ENCODE measurements at places on chromosomes 12 and 14. TPM values are rescaled to one million over a fixed set of nuclear protein-coding genes. Genes with fewer than 3 reads are reported as not detected.

DNA sequence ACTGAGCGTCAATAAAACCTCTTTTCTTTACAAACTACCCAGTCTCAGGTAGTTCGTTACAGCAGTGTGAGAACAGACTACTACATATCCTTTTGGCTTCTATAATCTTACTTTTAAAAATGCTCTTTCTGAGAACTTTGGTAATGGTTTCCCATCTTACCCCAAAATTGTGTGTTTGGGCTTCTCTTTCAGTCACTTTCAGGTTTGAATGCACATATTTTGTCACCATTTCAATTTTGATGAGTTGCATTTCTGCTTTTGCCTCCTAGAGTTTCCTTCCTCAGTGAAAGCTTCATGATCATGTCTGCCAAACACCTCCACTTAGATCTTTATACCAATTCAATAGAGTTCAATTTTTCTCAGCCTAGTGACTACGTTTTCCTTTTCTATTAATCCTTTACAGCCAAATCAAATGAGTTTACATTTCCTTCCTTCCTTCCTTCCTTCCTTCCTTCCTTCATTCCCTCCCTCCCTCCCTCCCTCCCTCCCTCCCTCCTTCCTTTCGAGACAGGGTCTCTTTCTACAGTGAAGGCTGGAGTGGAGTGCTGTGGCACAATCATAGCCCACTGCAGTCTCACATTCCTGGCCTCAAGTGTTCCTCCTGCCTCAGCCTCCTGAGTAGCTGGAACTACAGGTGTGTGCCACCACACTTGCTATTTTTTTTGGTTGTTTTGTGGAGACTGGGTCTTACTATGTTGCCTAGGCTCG, 124.9 kb downstream of the BCAT1 start:
- no peak for DNase-seq

GRCh38 chr12:78683031-78683430, 181.5 kb upstream of the SYT1 start:
- no peak for DNase-seq

GRCh38 chr12:127060310-127060847, 1206.6 kb upstream of the TMEM132C start:
- DNase-seq = no peak

DNA sequence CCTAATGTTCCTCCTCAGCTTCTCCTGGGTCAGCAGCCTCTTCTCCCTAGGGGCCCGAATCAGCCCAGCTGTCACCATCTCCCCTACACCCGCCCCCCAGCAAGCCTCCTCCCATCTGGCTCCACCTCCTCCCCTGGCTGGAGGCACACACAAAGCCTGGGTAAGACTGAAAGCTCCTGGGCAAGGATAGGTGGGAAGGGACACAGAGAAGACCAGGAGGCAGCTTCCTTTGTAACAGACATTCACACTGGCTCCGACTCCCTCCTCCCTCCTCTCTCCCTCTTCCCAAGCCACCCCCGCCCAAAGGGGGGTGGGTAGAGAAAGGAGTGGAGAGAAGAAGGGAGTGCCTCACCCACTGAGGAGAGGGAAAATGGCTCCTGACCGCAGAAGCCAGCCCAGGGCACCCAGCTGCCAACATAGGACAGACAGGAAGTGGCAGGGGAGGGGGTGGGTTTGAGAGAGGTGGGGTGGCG, 4.0 kb downstream of the CHD4 start:
- no peak for DNase-seq

DNA sequence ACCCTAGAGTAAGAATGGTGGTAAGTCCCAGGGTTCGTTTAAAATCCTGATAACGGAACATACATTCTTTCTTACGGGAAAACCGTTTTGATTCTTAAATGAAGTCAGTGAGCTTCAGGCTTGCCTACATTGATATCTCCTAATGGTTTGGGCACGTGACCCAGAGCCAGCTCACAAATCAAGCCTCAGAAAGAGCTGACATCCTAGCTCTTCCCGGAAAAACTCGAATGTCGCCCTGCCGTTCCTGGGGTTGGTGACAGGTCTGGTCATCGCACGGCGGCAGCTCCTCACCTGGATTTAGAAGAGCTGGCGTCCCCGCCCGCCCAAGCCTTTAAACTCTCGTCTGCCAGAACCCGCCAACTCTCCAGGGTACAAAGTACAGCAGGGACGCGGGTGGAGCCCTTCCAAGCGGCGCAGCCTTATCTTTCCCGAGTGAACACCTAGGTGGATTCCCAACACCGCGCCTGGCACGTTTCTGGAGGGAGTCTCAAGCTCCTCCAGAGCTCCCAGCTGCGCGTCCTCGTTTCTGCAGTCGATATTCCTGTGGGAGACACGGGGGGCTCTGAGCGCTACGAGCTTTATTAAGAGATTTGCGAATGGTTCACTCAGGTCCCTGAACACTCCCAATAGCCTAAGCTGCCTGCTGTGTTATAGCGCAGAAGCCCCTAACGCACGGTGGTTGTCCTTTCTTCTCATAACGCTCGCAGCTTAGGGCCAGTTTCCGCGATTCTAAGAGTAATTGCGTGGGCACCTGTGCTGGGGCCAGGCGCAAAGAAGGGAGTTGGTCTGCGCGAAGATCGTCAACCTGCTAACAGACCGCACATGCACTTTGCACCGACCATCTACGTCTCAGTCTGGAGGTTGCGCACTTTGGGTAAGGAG, at the start of gene SSTR1:
Gene SSTR1 (plus strand): TSS at position 169 of the 882 bp plus-strand sequence. CDS start 1,486 bp downstream, outside the sequence.
- no peak for DNase-seq

DNA sequence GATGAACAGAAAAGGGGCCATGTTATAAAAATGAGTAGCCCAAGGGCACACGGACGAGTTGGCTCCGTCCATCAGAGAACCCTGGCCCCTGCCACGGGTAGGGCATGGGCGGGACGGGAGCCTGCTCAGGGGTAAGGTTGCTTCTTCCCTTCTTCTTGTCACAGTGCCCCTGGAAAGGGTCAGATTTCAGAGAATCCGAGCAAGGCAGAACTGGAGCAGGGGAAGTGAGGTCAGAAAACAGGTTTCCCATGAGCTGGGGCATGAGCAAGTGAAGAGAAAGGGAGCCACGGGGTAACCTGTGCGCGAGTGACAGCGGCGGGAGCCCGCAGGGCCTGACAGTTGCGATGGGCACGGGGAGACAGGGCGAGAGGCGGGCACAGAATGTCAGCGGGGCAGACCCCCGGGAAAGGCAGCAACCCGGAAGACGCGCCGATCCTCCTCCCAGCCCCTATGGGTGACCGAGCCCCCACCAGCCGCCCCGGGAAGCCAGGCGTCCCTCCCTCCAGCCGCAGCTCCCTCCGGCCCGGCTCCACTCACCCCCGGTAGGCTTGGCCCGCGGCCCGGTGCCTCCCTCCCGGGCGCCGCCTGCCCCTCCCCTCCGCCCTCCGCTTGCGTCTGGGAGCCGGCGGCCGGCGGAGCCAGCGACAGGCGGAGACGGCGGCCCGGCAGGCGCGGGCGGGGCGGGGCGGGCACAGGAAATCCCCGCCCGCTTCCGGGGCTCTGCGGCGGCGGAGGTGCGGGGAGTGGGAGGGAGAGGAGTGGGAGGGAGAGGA, at the start of gene ZNF641:
Gene ZNF641 (minus strand): TSS at position 671 of the 773 bp plus-strand sequence. CDS start 2,829 bp downstream, outside the sequence.
- DNase-seq = no peak

- no peak for DNase-seq
Observed at GRCh38 chr12:124555168-124556073, 12.0 kb downstream of the NCOR2 start.

DNA sequence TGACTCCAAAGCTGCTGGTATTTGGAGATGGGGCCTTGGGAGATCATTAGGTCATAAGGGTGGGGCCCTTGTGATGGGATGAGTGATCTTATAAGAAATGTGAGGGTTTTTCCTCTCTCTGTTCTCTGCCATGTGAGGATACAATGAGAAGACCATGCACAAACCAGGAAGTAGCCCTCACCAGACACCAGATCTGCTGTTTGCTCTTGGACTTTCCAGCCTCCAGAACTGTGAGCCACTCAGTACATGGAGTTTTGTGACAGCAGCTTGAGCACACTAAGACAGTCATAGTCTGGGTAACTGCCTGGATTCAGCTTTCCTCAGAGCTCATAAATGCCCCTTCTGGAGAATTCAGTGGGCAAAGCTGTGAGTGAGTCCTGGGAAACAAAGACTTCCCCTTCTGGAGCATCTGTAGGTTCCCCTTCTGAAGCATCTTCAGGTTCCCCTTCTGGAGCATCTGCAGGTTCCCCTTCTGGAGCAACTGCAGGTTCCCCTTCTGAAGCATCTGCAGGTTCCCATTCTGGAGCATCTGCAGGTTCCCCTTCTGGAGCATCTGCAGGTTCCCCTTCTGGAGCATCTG, 11.0 kb upstream of the PPP4R3A start:
- DNase-seq = no peak

Gene CIROP
- not detected for total RNA-seq

Gene PROX2
- total RNA-seq = not detected

Gene RPS26
- 956 TPM for total RNA-seq

Gene HOXC9
- total RNA-seq = 5.7 TPM

Gene MYO1H
- total RNA-seq = not detected

Gene INSM2
- total RNA-seq = not detected

Data from glomerular endothelial cell (primary cell).